AG09319 (cell line): ENCODE measurements at places on chromosomes 3 and 15.

DNA sequence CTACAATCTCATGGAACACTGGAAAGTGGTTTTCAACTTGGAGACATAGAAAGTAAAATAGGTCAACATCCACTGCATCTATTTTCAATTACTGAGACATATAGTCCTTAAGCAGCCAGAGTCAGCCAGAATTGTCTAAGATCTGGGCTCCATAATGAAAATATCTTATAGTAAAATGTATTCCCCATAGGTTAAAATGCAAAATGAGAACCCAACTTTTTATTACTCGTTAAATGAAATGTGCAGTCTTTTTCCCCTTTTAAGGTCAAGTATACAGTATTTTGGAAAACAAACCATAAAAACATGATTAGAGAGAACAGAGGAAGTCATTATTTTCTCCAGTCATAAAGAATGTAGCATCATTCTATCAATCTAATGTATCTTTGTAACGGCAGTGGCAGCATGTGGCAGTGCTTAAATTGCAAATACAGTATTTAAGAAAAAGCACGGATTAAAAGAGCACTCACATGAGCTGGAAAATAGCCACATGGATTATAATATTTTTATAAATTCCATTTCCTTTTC lies 64.4 kb upstream of the CPB1 start:
- DNase-seq: no peak

DNA sequence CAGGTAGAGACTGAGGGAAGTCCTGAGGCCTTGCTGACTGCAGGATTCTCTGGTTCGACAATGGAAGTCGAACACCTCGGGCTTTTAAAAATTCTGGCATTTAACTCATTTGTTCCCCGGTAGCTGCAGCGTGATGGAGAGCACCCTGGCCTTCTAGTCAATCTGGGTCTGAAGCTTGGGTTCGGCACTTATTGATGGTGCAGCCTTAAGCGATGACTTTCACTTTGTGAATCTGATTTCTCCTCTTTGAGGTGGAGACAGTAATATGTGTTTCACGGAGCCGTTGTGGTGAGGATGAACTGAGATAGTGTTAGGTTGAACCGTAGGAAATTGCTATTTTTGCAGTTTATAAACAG lies 621 bp upstream of the PARP6 start:
- DNase-seq: no peak

DNA sequence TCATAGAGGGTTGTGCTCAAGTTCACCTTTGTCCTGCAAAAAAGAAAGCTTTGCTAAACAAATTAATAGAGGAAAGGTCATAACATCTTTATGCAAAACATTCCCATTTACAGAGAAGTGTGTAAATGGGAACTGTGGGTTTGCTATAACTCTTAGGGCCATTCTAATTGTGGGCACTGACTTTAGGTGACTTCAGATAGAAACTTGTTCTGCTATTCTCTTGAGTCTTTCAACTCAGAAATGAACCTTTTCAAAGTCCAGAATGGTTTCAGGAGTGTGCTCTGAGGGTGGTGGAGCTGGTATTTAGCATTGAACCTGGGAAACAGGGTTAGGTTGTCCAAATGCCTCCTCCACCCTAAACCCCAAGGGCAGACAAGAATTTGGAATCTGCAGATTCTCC lies 34.0 kb downstream of the SPTSSB start:
- no peak for DNase-seq

DNA sequence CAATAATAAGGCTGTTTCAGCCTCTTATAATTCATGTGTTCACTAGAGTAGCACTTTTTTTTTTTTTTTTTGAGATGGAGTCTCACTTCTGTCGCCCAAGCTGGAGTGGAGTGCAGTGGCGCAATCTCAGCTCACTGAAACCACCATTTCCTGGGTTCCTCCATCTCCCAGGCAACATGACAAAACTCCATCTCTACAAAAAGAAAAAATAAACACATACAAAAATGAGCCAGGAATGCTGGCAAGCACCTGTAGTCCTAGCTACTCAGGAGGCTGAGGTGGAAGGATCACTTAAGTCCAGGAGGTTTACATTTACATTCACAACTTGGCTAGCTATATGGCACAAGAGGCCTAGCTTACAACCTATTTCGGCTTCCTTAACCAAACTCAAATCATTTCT lies 6.8 kb downstream of the USP4 start:
- DNase-seq: no peak

DNA sequence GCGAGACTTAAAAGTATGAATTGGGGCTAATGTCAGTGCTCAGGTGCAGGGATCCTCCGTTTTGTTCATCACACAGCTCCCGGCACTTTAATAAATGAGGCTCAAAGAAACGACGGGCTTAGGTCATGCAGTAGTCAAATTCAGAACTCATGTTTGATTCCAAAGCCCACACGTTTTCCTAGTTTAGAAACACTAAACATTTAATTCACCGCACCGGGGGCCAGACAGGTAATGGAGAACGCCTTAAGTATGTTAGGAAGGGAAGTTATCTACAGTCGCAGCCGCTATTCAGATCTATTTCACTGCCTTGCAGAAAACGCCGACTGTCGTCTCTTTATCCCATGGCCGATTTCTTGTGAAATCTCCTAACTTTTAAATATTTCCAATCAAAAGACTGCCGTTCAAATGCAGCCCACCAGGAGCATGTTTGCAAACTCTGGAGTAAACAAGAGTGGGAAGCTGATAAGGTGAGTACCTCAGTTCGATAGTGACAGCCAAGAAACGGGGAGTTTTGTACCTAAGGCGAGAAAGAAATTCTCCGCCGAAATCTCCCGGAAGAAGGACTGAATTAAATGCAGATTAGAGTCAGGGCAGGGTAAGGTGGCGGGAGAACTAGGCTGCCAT lies 569 bp downstream of the HIGD2B start:
- DNase-seq: no peak

DNA sequence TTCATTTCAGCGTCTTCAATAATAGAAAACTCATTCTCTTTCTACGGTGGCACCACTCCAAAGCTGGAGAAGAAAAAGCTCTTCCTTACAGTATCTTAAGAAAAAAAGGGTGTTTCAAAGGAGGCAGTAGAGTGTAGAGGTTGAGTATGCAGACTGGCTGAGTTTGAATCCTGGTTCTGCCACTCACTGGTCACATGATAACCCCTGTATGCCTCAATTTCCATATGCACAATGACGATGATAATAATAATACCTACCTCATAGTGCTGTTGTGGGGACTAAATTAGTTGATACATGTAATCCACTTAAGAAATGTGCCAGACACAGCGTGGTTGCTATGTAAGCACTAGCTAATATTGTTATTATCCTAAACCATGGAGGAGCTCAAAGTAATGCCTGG lies 4.5 kb downstream of the ANP32A start:
- no peak for DNase-seq

DNA sequence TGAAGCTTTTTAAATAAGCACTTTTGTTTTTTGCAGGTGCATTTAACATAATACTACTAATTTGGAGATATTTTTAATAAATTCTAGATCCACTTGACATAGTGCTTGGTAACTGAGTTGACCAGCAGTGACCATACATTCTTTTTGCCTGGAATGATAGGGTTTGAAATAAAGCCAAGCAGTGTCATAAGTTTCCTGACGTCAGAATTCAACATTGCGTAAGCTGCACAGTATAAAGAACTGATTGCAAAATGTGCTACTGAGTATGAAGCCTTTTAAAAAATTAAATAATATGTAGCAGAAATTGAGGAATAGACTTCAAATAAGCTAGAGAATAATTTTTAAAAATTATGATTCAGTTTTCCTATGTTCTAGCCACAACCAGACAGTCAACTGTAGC lies 454.6 kb upstream of the ARPP21 start:
- DNase-seq: no peak

DNA sequence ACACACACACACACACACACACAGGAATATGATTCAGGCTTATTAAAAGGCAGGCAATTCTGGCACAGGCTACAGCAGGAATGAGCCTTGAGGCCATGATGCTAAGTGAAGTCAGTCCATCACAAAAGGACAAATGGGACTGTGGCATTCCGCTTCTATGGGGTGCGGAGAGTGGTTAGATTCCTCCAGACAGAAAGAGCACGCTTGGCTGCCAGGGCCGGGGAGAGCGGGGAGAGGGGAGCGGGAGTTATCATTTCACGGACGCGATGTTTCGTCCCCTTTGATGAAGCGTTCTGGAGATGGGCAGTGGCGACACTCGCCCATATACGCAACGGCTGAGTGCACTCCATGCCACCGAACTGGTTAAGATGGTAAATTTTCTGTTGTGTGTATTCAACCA lies 58.5 kb upstream of the FAM174B start:
- no peak for DNase-seq

DNA sequence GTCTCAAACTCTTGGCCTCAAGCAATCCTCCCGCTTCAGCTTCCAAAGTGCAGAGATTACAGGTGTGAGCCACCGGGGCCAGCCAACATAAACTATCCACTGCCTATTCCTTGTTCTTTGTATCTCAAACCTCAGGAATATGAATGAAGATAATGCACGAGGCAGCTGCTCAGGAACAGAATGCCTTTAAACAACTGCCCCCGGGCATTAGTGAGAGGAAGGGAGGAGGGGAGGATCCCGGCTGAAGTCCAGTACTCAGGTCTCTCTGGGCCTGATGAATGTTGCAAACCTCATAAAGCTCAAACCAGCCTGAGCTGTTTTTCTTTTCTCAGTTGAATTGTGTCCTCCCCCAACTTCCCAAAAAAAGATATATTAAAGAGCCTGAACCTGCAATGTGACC lies 26.9 kb upstream of the MTMR14 start:
- DNase-seq: no peak

DNA sequence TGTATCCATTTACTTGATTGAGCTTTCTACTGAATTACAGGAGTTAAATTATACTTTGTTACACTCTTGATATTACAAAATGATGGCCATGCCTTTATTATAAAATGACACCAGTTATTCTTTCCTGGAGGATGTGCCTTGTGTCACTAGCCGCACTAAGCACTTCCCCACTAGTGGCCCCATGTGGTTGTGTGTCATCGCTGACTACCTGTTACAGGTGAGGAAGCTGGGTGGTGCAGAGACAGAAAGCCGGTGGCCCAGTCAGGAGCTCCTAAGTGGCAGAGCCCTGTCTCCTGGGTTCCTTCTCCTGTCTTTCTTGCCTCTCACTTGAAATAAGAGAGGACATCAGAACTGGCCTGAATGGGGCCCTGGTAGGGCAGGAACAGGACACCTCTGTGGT lies 96.8 kb downstream of the IGF1R start:
- no peak for DNase-seq

GRCh38 chr15:66046751-66047150 lies 177.5 kb downstream of the RAB11A start:
- DNase-seq: no peak

GRCh38 chr3:162354356-162354755 lies 857.7 kb downstream of the OTOL1 start:
- DNase-seq: no peak

DNA sequence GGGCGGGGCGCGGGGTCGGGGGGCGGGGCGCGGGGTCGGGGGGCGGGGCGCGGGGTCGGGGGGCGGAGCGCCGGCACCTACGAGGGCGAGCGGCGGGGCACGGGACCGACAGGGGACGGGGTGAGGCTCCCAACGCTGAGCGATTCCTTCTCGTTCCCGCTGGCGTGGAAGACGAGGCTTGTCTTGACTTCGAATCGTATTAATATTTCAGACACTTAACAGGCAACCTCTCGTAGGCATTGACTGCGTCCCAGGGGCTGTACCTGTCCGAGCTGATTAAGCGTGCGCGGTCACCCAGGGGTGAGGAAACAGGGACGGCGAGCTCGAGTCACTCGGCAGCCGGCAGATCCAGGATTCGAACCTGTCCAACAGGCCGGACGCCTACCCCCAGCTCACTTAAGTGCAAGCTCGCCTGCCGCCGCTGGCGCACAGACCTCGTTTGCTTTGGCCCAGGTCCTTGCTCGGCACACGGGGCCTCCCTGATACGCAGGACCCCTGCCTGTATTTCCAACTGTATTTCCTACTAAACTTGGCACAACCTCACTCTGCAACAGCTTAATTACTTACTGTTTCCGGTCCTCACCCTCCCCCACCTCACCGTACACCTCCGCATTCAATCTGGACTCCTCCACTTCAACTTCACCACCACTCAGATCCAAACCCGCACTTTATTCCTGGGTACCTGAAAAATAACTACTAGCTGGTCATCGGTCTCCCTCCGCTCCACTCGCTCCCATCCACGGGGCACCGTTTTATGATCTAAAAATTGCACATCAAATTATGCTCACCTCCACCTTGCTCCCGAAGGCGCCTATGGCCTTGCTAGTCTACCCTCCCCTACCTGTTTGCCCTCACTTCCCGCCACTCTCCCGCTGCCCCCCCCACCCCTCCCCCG lies 722 bp upstream of the ZXDC start:
- no peak for DNase-seq
